ENCODE measurements at places on chromosomes 5 and 9.

- no peak for DNase-seq
Measured at GRCh38 chr5:7382588-7382987, 13.3 kb upstream of the ADCY2 start.

GRCh38 chr9:1120500-1121165 is 70.5 kb downstream of the DMRT2 start:
- DNase-seq, result no peak

DNA sequence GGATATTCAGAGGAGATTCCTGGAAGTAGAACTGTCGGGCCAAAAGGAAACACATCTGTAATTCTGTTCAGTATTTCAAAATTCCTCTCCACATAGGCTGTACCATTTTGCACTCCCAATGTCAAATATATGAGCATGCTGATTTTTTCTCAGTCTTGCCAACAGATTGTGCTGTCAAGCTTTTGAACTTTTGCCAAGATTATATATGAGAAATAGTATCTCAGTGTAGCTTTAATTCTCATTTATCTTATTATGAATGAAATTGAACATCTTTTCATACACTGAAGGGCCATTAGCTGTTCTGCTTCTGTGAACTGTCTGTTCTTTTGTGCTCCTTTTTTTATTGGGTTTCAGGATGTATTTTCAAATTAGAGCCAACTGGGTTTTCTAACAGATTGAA is 907.1 kb downstream of the MAT2B start:
- DNase-seq, result no peak

GRCh38 chr5:114434396-114435219 is 72.7 kb downstream of the KCNN2 start:
- DNase-seq, result no peak
